ENCODE measurements at places on chromosomes 2 and 18.

DNA sequence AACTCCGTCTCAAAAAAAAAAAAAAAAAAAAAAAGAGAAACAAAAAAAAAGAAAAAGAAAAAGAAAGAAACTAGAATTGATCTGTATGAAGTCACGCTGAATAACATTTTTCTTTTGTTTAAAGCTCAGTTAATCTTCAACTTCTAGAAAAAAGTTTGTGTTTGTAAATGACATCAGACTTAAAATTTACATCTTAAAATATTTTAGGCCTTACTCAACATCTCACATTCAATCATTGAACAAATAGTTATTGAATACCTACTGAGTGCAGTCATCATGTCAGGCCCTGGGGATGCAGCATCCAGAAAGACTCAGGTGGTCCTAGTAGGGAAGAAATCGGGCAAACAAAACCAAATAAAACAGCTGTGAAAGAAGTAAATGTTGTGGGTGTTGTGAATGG lies 292.3 kb upstream of the FANCL start:
- DNase-seq: no peak

DNA sequence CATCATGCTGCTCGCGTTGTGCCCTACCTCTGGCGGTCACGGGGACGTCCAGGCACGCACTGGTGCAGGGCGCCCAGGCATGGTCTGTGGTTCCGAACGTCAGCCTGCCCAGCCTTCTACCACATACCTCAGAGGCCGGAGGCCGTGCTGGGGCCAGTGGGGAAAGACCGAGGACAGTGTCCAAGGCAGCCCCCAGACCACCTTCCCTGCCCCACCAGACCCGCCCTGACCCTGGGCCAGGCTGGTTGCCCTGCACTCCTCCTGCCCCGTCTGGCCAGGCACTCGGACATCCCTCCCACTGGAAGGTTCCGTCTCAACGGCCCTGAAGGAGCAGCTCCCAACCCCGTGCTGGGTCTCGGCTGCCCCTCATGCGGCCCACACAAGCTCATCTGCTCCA lies 32.8 kb downstream of the SLC66A2 start:
- no peak for DNase-seq

- DNase-seq: no peak
Measured at GRCh38 chr2:166411473-166412230, 35.9 kb upstream of the SCN9A start.

DNA sequence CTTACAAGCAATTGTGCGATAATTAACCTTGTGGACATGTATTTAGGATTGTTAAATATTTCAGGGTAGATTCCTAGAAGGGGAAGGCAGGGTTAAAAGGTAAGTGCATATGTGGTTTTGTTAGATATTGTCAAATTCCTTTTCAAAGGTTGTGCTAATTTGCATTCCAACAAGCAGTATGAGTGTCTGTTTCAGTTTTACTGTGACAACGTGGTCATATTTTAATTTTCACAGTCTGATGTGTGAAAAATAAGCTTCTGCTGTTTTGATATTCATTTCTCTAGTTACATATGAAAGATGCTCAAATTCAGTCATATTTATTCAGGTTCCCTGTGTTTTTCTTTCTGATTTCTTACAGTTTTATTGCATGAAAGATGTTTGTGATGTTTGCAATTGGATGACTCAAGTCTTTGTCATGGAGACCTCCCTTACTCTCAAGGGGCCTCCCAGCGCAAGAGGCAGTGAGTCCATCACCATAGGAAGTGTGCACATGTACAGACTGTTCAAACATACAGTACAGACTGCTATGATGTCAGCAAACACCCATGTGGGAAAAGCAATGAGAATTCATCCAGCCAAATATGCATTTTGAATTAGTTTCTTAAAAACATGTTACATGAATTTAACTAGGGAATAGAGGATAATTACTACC lies 310.8 kb downstream of the GALR1 start:
- no peak for DNase-seq

GRCh38 chr18:75551071-75551470 lies 123.6 kb upstream of the SMIM21 start:
- DNase-seq: no peak

- DNase-seq: no peak
Measured at GRCh38 chr18:67932271-67932670, 415.8 kb upstream of the DSEL start.

- DNase-seq: no peak
Measured at GRCh38 chr2:178477443-178478129, 814 bp downstream of the FKBP7 start.

DNA sequence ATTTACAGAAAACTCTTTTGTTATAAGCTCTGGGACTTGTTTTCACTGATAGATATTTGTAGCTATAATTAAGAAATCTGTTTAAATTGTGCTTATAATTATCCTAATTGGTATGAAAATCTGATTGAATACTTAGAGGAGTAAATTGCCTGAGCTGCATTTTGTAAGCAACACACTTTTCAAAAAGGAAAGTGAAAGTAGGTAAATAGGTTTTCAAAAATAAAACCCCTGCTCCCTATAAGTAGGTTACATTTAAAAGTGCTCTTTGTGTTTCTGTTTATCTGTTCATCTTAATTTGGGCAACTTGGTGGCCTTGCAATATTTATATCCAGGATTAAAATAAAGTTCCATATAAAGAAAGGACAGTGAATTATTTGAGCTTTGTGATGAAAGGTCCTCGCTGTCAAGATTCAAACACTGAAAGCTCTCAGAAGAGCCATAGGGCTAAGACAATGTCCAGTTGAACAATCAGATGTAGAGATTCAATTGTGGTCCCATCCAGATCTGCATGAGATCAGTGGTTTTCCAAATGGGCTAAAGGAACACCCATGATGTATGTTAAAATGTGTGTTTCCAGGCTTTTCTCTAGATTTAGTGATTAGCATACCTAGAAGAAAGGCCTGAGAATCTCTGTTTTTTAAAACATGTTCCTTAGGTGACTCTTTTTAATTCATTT lies 371.6 kb downstream of the RPRM start:
- DNase-seq: no peak

DNA sequence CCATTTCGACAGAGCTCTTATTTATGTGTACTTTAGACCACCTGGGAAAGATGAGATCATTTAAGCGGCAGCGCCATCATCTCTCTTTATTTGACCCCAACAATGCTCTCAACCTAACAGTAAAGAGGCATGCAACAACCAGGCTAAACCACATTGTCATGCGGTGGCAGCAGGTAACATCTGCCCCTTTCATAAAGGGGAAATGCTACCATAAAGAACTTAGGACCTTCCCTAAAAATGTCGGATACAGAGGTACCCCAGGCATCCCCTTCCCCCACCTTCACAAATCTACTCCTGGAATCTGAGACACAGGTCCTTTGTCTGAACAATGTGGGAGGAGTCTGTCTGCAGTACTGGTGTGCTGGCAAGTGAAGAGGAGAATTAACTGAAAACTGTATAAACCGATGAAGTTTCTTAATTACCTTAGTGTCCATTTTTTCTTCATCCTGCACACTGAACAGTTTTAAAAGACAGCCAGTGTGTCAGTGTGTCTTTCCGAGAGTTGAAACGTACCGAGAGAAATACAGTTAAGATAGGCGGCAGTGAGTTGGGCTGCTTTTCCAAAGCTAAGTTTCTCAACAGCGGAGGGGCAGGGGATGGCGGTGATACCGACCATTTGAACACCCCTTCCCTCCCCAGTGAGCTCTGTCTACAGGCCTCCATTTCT lies 1.9 kb downstream of the MEX3C start:
- peak; percentile 53 for DNase-seq

GRCh38 chr18:73947180-73947921 lies 200.3 kb downstream of the FBXO15 start:
- DNase-seq: no peak

DNA sequence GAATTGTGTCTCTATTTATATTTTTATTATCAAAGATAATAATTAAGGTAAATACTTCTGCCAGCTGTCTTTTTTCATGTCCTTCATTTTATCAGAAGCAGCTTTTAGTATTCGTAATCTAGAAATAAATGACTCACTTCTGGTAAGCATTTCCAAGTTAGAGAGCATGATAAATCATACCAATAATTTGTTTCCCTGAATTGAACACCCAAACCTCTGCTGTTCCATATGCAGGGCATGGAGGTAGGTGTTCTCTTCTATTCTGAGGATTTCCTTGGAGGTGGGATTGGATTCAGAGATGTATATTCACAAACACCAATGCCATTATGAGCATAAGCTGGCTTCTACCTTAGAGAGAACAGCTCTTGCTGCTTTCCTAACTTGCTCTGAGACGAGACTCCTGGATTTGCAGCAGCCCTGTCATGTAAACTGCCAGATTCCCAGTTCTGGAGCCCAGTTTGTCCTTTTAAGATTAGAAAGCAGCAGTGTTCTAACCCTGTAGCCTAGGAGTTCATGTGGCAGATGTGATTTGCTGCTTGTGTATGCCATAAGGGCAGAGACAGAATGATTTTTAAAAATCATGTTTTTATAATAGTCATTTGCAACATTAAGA lies 47.5 kb downstream of the SKA1 start:
- DNase-seq: no peak

DNA sequence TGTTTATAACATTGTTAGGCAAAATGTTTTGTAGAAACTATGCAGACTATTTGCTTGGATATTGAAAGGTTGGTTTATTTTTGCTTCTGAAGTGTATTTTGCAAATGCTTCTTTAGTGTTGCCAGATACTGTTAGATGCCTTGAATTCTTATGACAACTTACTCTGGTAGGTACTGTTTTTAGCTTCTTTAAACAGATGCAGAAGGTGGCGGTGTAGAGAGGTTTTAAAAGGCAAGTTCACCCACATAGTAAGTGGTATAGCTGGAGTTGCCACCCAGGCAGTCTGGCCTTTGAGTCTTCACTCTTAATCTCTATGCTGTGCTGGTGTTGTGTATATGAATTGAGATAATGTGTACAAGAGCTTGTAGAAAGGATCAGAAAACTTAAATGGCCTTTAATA lies 3.6 kb downstream of the PCYOX1 start:
- no peak for DNase-seq

DNA sequence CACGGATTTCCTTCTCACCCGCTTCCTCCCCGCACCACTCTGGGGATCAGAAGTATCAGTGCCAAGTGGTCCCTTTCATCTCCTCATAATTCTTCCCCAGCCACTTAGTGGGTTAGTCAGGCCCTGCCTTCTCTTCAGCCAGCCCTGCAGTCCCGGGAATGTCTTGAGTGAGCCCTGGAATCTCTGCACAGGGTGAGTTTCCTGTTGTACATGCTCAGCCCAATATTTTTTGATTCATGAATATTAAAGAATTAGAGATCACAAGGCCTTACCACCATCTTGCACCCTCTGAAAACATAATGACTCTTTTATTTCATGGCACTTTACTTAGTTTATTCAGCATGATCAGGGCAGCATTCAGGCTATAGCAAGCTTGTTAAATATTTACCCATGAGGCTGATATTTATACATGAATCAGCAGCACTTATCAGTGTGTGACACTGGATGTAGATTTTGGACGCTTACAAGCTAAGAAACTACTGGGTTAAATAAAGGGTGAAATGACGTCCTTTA lies 159.4 kb upstream of the FOSL2 start:
- DNase-seq: no peak

DNA sequence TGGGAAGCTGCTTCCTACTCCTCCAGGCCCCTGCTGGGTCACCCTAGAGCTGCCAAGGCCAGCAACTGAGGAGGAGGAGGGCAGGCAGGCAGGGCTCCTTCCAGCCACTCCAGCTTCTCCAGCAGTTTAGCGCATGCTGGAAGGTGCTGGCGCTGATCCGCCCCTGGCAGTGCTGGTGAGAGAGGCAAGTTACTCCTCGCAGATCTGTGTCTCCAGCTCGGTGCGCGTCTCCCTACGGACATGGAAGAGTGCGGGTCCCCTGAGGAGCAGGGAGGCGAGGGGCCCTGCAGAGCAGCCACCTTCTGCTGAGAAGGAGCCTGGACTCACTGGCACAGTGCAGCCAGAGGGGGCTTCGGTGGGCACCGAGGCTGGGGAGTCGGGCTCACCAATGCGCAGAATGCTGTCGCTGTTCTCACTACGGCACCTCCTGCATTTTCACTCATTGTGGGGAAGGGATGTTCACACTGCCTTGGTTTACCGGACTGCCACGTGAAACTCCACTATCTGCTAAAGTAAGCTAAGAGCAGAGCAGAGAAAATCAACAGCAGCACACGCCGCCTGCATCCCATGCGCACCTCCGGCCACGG lies 206.0 kb downstream of the HDAC4 start:
- DNase-seq: no peak

GRCh38 chr2:124149571-124149970 lies 124.5 kb downstream of the CNTNAP5 start:
- no peak for DNase-seq

DNA sequence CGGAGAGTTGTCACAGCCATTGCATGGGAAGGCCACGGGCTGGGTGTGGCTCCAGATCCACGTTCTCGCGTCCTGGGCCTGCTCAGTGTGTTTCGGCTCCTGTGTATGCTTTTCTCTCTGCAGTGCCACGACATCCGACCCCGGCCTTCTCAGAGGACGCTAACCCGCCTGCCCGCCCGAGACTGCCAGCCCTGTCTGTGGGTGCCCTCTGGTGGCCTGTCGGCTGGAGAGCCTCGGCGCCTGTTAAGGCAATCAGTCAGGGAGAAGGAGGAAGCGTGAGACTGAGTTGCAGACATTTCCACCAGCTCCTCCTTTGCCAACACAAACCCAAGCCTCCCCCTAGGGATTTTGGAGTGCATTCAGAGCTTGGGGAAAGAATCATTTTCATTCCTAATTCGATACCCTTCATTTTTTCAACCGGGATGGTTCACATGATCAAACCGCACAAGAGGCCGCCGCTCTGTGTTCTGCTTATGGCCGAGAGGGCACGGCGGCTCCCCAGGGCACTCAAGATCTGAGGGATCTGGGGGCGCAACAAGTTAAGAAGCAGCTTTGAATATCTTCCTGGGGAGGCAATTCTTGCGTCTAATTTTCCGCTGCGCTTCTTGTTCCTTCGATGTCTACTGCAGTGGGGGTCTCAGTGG lies 37.5 kb upstream of the ZBTB7C start:
- peak; percentile 63 for DNase-seq

DNA sequence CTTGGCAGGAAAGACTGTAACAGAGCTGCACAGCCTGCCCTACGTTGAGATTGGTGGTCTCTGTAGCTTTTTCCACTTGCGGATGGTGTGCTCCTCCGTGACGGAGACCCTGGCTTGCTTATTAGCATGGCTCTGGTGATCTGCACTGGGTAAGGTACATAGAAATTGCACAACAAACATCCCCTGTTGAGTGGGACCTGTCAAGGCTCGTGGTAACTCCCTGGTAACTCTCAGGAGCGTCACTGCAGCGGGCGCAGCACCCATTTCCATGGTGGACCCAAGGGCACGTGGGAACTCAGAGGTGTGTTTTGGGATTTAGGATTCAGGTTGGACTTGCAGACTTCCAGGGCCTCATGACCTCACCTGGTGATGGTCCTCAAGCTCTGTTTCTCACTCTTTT lies 1.1 kb downstream of the TRAF3IP1 start:
- DNase-seq: no peak

DNA sequence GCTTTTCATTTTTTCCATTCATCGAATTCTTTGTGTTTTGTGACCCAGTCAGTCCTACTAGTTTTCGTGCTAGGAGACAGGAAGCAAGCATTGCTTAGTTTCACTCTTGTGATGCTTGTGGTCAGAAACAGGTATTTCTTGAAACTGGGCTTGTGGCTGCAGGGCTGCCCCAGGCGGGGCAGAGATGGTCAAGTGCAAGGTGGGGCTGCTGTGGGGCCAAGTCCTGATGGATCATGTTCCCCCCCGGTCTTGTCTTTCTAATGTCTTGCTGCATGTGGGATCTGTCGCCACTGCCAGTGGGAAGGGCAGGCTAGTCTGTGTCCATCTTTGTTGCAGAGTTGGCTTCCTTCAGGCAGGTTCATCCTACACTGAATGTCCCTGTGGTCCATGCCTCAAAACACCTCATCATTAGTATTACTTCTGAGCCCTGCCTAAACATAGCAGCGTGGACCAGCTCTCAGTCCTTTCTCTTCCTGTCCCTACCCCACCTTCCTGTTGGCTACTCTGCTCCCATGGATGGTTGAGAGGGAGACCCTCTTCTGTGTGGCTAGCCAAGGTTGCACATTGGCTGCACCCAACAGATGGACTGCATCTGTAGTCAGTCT lies 38.7 kb downstream of the INPP4A start:
- peak; percentile 39 for DNase-seq

Measured in CD4-positive, alpha-beta T cell treated with Interleukin-10 for 1 hour (primary cell).